ENCODE measurements at places on chromosomes 11 and 22. TPM values are rescaled to one million over a fixed set of nuclear protein-coding genes. Genes with fewer than 3 reads are reported as not detected.
A peak's percentile ranks its signal among the peaks of the same experiment; 100 is the strongest.

GRCh38 chr11:86726118-86726753 lies 53.8 kb upstream of the ME3 start:
- DNase-seq = no peak

DNA sequence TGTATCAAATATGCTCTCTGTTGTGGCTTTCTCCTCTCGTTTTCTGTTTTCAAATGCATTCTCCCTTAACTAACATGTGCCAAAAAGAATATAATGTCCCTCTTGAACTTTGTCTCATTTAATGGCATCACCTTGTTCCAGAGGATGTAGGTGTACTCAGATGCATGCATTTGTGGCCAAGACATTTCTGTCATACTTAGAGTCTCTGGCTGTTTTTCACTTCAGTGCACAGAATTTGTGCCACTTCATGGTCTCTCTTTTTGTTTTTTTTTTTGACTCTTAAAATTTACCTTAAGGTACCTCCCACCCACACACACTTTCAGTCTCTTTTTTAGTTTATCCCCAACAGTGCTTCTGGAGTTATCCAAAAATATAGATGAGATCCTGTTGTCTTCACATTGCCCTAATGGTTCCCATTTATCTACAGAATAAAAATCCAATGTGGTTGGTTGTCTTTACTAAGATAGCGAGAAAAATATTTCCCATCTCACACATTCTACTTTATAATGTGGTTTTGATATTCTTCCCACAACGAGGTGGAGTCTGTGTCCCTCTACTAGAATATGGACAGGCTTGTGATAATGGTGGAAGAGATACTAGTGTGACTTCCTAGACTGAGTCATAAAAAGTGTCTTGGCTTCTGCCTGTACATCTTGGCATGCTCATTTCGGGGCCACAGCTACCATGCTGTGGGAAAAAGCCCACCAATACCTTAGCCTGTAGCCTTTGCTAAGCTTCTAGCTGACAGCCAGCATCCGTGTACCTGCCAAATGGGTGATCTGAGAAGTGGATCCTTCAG lies 125.8 kb downstream of the DDX10 start:
- no peak for DNase-seq

GRCh38 chr11:59151761-59152160 lies 9.1 kb downstream of the FAM111A start:
- DNase-seq = no peak

- DNase-seq = no peak
These were observed 211.6 kb downstream of the TBC1D22A start for GRCh38 chr22:46974077-46974476.

- DNase-seq = no peak
These were observed 5.5 kb upstream of the GAB4 start for GRCh38 chr22:17013396-17014100.

GRCh38 chr22:37546437-37547250 lies 13.6 kb upstream of the CDC42EP1 start:
- DNase-seq = peak; percentile 97

DNA sequence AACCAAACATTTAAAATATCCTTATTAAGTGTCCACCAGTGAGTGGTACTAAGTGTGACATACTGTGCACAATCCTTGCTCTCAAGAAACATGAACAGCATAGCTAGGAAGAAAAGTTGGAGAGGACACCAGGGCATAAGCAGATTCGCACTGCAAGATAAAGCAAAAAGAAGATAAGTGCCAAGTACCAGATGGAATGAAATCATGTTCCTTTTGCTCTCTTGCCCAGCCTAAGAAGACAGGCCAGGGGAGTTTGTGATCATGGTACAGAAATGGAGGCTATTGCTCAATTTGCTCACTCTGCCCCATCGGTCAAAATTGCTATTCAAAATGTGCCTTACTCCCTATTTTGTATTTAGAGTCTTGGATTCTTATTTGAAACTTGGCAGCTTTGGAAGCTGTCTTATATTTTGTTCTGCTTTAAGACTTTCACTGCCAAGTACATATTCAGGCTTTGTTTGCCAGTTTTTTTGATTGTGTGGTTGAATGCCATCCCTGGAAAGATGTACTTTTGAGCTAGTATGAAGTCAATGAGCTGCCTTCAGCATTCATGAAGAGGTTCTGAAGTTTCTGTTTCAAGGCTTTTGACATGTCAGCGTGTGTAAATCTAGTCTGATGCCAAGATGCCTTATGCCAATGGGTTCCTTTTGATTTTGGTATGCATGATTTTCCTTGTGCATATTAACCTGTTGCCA lies 90.3 kb downstream of the PAX6 start:
- no peak for DNase-seq

DNA sequence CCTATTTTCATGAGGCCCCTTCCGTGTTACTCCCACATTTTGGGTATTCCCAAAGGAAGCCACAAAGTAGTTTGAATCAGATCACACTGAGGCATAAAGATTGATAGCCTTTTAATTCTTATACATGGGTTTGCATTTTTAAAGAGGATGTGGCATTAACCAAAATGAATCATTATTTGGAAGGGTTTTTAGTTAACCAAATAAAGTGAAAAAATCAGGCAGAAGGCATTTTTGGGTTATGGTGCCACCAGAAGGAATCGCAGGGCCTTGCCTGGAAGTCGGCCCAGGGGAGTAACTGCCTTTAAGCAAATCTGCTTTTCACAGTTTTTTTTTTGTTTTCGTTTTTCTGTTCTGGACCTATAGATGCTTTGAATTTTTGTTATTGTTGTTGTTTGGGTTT lies 55.4 kb downstream of the HSD17B12 start:
- no peak for DNase-seq

- no peak for DNase-seq
These were observed 4.4 kb downstream of the POLA2 start for GRCh38 chr11:65266210-65266609.

GRCh38 chr11:33716243-33716642 lies 15.6 kb upstream of the C11orf91 start:
- DNase-seq = peak; percentile 47

GRCh38 chr11:92224054-92224406 lies 588 bp upstream of the FAT3 start:
- no peak for DNase-seq

GRCh38 chr11:14331476-14332136 lies 27.4 kb downstream of the RRAS2 start:
- no peak for DNase-seq

DNA sequence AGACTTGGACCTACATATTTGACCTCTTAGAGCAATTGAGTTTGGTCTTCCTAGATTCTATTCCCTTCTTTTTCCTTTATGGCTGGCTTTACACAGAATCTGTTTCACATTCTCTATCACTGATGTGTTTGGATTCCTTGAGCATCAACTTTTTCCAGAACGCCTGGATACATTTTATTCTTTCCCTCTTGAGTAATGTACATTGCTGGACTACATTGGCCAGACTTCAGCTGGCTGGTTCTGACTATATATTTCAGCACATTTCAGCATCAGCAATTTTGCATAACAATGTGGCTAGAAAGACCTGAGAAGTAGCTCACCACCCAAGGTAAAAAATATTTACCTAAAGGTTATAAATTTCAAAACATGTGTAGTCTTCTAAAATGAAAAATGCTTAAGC lies 2198.2 kb upstream of the RAG2 start:
- no peak for DNase-seq

DNA sequence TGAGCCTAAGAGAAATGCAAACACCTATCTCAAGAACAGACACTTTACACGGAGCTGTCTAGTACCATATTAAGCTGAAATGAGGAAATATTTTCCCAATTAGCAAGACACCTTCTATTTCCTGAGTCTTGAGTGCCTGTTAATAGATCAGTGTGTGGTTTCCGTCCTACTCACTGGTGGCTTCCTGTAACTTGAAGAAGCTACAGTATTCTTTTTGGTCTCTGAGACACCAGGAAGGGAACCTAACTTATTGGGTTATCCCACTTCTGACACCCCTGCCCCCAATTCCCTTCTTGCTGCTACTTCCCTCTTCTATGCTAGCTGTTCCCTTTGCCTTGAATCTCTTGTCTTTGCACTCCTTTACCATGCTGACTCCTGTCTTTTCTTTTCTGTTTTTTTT lies 92.7 kb downstream of the FDX1 start:
- no peak for DNase-seq

- no peak for DNase-seq
These were observed 94.2 kb downstream of the ABTB2 start for GRCh38 chr11:34263441-34264091.

GRCh38 chr11:40290171-40290631 lies 1169.3 kb downstream of the LRRC4C start:
- DNase-seq = no peak

DNA sequence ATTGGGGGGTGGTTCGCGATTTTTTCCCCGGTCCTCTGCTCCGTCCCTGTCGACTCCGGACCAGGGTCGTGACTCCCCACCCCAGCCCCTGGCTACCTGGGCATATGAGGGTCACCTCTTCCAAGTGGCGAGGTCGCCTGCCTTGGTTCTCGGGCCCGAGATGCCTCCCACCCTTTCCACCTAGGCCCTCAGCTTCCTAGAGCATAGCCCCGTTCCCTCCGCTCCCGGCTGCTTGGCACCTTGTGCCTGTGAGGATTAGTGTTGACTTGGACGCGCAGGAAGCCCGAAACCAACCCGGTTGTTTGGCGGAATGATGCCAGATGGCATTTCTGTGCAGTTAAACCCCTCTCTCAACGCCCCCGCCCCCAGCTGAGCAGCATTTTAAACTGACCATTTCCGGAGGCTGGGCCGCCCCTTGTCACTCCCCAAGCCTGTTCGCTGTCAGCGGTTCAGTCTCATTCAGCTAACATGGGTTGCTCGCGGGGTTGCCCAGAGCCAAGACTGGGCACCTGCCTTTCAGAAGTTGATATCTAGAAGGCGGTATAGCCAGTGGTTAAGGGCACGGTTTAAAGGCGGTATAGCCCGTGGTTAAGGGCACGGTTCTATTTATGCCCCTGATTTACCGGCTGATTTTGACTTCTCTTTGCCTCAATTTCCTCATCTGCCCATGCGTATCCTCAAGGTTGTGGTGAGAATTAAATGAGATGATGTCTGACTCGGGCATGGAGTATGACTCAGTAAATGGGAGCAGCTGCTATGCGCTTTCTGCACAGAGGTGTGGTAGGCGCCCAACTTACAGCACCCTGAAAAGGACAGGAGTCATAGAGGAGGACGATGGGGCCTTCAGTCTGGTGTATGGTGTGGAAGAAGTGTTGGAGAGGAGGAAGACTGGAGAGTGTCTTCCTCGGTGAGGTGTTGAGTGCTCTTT lies 639 bp downstream of the INCENP start:
- peak; percentile 36 for DNase-seq

- DNase-seq = no peak
These were observed 6.9 kb upstream of the NEAT1 start for GRCh38 chr11:65415499-65416340.

DNA sequence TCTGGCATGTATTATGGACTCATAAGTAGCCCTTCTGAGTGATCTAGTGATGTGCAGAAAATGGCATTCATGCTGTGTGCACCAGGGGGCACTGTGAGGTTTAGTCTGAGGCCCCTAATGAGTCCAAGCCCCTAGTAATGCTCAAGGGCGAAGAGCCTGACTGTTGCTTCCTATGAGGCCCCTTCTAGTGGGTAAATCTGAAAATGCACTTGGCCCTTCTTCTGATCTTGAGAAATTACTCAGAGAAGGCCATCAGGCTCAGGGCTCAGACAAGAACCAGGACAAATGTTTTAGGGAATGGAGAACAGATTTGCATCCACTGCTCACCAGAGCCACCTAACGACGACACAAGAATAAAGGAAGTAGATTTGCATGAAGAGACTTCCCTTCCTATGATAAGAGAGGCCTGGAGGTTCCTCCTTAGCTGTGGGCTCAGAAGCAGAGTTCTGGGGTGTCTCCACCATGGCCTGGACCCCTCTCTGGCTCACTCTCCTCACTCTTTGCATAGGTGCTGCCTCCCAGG lies 75.8 kb downstream of the GGTLC2 start:
- peak; percentile 75 for DNase-seq

- DNase-seq = no peak
These were observed 278.5 kb downstream of the CASP12 start for GRCh38 chr11:104619751-104620150.

- DNase-seq = no peak
These were observed at the start of gene OR51B5 for GRCh38 chr11:5343474-5344335. Gene OR51B5, minus strand, starts transcription at chr11:5343524. Its CDS starts 0 bp downstream, at chr11:5343524.

GRCh38 chr11:57868491-57868890 lies 106.9 kb downstream of the CTNND1 start:
- DNase-seq = no peak

DNA sequence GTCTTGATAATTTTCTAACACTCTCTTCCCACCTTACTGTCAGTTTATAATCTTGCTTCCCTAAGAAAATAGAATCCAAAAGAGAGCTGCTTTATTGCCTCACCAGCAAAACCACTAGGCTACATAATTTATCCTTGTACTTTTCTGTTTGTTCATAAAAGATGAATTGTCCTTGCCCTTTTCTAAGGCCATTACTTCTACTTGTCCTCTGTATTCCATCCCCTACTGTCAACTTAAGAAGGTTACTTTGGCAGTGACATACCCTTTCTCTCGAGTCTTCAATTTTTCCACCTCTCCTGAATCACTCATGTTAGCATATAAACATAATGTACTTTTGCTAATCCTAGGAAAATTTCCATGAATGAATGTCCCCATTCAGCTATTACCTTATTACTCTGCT lies 18.0 kb downstream of the BIRC2 start:
- no peak for DNase-seq

GRCh38 chr22:25404928-25405816 lies 159.3 kb upstream of the GRK3 start:
- peak; percentile 78 for DNase-seq

GRCh38 chr11:1502168-1502953 lies 15.8 kb upstream of the MOB2 start:
- no peak for DNase-seq

Gene NXPE2
- total RNA-seq = 0.18 TPM

Gene LRRC74B
- 0.12 TPM for total RNA-seq

Gene TREH
- not detected for total RNA-seq

Gene RIBC2
- total RNA-seq = 0.67 TPM

Gene SYCE3
- total RNA-seq = not detected

Gene PAMR1
- 0.77 TPM for total RNA-seq

Gene APOL2
- 14.7 TPM for total RNA-seq

Gene INPP5J
- total RNA-seq = 19.8 TPM

Gene TEX12
- total RNA-seq = not detected

Gene E2F8
- total RNA-seq = 5.2 TPM

Gene NPAS4
- total RNA-seq = 1.2 TPM

Gene RIN1
- total RNA-seq = 4.9 TPM

Gene MYRF
- total RNA-seq = 56.9 TPM

Gene ABCG4
- total RNA-seq = 3.2 TPM

Gene UPK3A
- total RNA-seq = not detected
